ENCODE measurements at places on chromosomes 13 and 19. TPM values are rescaled to one million over a fixed set of nuclear protein-coding genes. Genes with fewer than 3 reads are reported as not detected.

FBXO17 gene
- 6.9 TPM for total RNA-seq

ZNF229 gene
- 3.5 TPM for total RNA-seq

LILRA5 gene
- total RNA-seq = 0.22 TPM

TNFSF9 gene
- 0.12 TPM for total RNA-seq

DNA sequence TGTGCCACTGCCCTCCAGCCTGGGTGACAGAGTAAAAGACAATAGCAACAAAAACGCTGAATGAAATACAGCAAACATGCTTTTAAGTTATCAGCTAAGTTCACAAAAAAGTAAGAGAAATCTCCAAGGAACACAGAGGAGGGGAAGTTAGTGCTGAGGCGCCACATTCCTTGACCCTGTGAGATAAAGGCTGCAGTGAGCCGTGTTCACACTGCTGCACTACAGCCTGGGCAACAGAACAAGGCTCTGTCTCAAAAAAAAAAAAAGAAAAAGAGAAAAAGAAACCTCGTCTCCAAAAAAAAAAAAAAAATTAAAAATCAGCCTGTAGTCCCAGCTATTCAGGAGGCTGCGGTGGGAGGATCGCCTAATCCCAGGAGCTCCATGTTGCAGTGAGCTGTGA lies 16.3 kb upstream of the DOCK6 start:
- DNase-seq = no peak

CEBPA gene
- 8.8 TPM for total RNA-seq

DNA sequence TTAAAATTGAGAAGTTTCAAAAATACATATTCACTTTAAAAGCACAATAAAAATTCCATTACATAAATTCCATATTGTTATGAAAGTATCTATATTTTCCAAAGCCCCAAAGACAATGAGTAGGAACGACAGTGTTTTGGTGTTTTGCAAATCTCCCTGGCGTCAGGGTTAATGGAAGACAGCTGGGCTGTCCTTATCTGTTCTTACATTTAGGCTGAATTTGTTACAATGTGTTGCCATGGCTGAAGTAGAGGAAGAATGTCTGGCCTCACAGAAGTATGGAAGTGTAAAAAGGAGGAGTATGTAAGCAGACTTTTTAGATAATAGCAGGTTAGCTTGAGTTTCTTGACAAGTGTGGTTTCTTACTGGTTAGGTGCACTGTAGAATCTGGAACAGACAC lies 124.4 kb upstream of the SPATA13 start:
- DNase-seq = no peak

DNA sequence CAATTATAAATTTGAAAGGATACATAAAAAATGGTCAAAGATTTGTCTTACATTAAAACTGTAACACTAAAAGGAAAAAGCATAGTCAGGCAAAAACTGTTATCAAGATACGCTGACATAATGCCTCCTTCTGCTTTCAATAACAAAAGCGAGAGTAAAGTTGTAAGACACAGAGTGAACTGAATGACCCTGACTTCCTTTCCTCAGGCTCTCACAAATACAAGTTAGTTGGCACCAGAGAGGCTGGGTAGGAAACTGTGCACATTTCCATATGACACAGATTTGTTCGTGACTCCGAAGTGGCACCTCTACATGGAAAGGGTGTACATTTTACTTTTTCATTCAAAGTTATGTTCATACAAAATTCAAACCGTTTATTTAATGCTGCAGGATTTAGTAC lies 15.4 kb downstream of the FGF14 start:
- no peak for DNase-seq
